ENCODE measurements at places on chromosomes 12 and 14.
A peak's percentile ranks its signal among the peaks of the same experiment; 100 is the strongest.

GRCh38 chr12:22372277-22372837, 37.9 kb upstream of the ST8SIA1 start:
- DNase-seq: no peak

GRCh38 chr12:104886418-104887401, 71.4 kb downstream of the SLC41A2 start:
- no peak for DNase-seq

GRCh38 chr14:64147126-64147790, 146.9 kb downstream of the ESR2 start:
- DNase-seq: no peak

DNA sequence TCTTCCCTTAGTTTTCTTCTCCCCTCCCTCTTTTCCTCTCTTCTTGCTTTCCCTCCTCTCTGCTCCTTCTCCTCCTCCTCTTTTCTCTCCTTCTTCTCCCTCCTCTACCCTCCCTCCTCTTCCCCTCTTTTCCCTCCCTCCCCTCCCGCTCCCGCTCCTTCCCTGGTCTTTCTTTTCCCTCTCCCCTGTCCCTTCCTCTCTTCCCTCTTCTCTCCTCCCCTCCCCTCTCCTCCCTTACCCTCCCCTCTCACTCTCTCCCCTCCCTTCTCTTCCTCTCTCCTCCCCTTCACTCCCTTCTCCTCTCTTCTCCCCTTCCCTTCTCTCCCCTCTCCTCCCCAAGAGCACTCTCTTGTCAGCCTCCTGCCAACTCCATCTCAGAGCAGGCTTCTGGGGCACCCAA, 17.4 kb upstream of the FBXO21 start:
- no peak for DNase-seq

- DNase-seq: no peak
Observed at GRCh38 chr14:106875503-106875902, 1349.1 kb downstream of the TMEM121 start.

- DNase-seq: no peak
Observed at GRCh38 chr14:54174457-54174856, 217.8 kb upstream of the BMP4 start.

DNA sequence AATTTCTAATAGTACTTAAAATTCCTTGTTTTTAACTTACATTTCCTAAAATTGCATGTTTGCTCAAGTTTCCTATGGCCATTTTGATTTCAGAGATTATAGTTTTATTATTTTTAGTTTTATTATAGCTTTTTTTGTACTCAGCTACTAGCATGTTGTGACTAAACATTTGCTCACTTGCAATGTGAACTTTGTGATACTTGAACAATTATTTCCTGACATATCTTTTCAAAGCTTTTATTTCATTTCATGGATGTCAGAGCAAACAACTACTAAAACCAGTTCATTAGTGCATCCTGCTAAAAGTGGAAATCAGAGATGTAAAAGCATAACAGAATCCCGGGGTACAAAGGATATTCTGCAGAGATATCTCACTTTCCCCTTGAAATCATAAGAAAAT, 33.6 kb upstream of the PCNX4 start:
- DNase-seq: no peak

GRCh38 chr14:54803926-54804537, 98.6 kb downstream of the GCH1 start:
- no peak for DNase-seq

GRCh38 chr12:71335151-71335962, 104.2 kb upstream of the LGR5 start:
- DNase-seq: no peak

DNA sequence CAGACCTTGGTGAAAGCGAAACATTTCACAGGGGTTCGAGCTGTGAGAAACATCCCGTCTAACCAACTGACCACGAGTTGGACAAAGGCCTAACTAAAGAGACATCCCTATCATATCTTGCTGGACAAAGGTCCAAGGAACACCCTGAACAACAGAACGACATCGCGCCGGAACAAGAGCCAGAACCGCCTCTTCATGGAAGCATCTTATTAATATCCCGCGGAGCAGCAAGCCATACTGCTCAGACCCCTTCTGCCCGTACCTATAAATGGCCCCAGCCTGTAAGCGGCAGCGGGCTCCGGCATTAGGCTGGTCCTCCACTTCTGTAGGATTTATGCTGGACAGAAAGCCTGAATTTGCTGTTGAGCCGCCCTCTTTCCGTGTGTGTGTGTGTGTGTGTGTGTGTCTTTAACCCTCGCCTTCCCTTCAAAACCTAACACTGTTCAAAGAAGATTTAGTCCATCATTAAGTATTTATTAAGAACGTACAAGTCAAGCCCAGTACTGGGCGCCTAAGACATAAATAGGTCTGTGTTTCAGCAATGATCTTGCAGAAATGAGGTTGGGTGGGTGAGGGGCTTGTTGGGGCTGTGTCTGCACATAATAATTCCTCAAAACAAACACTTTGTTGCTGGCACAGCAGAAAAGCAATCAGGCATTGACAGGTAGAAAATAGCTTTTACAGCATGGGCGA, 1.9 kb downstream of the SLC6A15 start:
- no peak for DNase-seq

GRCh38 chr12:30694412-30695198, 1.1 kb downstream of the IPO8 start:
- peak; percentile 35 for DNase-seq

DNA sequence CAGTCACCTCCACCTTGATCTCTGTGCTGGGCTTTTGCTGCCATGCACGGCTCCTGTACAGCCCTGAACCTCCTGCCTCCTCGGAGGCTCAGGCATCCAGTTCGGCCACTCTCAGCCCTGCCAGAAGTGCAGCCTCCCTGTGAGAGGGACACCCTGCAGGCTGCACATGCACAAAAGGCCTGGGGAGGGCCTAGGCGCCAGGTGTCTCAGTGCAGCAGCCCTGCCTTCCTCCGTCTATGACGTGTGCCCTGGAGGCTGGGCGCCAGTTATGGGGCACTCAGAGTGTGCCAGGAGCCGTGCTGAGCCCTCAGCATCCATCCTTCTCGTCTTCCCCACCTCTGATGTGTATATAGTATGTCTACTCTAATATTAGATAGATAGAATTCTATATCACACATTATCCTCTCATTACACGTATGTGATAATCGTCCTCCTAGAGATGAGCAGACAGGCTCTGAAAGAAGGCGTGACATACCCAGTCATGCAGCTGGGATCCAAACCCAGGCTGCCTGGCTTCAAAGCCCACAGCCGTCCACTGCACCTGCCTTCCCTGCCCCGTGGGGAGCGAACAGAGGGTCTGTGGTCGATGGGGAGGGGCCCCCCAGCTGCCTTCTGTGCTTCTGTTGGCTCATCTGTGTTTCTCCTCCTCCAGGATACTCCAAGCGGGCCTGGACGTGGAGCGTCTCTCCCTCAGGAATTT, 101.1 kb downstream of the B4GALNT3 start:
- DNase-seq: no peak

GRCh38 chr12:105865886-105866285, 272.9 kb downstream of the NUAK1 start:
- no peak for DNase-seq

- no peak for DNase-seq
Observed at GRCh38 chr12:52440821-52441319, 6.7 kb upstream of the KRT75 start.

DNA sequence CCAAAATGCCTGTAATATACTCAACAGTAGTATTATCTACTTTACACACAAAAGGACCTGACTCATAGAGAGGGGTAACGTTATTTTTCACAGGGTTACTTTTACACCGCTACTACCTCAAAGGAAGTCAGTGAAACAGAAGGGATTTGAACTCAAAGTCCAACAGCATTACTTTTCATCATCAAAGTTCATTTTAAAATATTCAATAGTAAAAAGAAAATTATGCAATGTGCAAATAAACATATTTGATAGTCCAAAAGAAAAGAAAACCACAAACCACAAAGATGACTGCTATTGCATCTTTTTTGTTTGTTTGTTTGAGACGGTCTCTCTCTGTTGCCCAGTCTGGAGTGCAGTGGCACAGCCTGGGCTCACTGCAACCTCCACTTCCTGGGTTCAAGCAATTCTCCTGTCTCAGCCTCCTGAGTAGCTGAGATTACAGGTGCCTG, 15.5 kb downstream of the KIF21A start:
- no peak for DNase-seq

DNA sequence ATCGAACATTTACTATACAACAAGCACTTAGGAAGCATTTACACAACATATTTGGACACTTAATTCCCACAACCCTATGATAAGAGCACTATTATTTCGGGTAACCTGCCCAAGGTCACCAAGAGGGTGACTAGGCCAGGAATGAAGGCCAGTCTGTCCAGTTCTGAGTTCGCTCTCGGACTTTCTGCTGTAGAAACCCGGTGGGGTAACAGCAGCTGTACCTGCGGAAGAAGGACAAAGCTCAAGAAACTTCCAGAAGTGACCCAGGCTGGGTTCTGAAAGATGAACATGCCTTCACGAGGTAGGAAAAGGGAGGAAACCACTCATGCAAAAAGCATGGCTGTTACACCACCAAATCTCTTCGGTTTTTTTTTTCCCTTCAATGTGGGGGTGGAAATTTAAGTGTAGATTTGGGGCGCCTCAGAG, 10.8 kb downstream of the PLA2G1B start:
- DNase-seq: no peak

- peak; percentile 76 for DNase-seq
Observed at GRCh38 chr12:48936379-48936979, 11.2 kb upstream of the FKBP11 start.

- no peak for DNase-seq
Observed at GRCh38 chr12:67716817-67717216, 68.3 kb downstream of the DYRK2 start.

DNA sequence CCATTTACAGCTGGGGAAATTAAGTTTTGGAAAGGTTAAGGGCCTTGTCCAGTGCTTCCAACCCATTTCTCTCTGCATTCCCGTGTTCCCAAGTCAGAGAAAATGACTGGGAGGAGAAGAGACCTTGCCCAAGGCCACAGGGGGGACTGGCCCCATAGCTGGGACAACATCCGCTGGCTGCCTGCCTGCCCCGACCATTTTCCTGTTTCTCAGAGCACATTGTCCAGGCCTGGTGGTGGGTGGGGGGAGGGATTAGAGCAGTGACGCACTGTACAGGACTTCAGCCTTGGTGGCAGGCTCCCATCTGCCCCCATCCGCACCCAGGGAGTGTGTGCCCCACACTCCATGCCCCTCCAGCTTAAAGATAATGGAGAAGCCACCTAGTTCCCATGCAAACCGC, 27.7 kb downstream of the DIO3 start:
- DNase-seq: no peak

- DNase-seq: no peak
Observed at GRCh38 chr14:75499084-75499875, 23.0 kb upstream of the BATF start.

DNA sequence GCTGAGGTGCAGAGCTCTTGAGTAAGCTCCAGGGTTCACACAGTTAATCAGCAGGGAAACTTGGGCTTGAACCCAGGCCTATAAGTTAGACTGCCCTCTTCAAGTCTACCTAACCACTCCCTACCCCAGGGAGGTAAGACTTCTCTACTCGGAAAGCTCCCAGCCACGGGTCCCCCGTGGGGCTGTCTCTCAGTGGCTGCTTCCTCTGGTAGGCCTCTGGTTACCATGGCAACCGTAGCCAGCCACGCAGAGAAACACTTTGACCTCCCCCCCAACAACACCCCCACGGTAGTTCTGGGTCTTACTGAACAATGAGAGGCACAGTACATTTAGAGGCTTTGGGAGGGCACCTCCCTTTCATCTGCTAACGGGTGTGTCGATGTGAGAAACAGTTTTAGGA, 245.2 kb downstream of the AACS start:
- no peak for DNase-seq

- no peak for DNase-seq
Observed at GRCh38 chr12:47028981-47029708, 50.3 kb upstream of the PCED1B start.

GRCh38 chr12:102948941-102949352, 8.5 kb upstream of the ASCL1 start:
- peak; percentile 32 for DNase-seq
